T-cell (primary cell): ENCODE measurements at places on chromosomes 16 and 17. TPM values are rescaled to one million over a fixed set of nuclear protein-coding genes. Genes with fewer than 3 reads are reported as not detected.
A peak's percentile ranks its signal among the peaks of the same experiment; 100 is the strongest.

DNA sequence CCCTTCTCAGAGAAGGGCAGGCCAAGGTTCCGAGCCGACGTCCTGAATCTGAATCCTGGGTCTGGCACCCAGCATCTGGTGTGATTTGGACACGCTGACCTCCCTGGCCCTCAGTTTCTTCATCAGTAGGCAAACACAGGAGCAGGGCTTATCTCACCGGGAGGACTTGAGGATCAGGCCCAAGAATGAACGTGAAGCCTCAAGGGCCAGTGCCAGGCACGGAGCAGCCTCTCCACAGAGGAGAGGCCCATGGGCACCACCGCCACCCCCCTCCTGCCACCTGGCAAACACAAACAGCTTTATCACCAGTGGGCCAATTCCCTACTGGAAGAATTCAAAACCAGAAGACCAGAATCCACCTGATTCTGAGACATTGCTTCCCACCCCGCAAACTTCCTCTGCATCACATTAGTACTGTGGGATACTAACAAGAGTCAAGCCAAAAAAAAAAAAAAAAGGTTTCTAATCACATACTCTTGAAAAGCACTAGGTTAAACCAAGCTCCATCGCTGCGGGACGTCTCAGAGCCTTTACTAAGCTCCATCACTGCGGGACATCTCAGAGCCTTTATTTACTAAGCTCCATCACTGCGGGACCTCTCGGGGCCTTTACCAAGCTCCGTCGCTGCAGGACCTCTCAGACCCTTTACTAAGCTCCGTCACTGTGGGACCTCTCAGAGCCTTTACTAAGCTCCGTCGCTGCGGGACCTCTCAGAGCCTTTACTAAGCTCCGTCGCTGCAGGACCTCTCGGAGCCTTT, 68.0 kb upstream of the DOC2B start:
- no peaks in the 10 kb centered on the region for H3K4me1 ChIP-seq
- no peak overlapping the region for H3K27ac ChIP-seq
- peaks cover 4% of the 10 kb centered on the region for H3K27me3 ChIP-seq

GRCh38 chr17:33848433-33848832, 406.7 kb upstream of the CCL2 start:
- no peaks in the 10 kb centered on the region for H3K36me3 ChIP-seq
- H3K27me3 ChIP-seq = peaks cover 2% of the 10 kb centered on the region
- H3K27ac ChIP-seq = no peak overlapping the region
- no peak overlapping the region for H3K4me3 ChIP-seq
- DNase-seq = no peak

DNA sequence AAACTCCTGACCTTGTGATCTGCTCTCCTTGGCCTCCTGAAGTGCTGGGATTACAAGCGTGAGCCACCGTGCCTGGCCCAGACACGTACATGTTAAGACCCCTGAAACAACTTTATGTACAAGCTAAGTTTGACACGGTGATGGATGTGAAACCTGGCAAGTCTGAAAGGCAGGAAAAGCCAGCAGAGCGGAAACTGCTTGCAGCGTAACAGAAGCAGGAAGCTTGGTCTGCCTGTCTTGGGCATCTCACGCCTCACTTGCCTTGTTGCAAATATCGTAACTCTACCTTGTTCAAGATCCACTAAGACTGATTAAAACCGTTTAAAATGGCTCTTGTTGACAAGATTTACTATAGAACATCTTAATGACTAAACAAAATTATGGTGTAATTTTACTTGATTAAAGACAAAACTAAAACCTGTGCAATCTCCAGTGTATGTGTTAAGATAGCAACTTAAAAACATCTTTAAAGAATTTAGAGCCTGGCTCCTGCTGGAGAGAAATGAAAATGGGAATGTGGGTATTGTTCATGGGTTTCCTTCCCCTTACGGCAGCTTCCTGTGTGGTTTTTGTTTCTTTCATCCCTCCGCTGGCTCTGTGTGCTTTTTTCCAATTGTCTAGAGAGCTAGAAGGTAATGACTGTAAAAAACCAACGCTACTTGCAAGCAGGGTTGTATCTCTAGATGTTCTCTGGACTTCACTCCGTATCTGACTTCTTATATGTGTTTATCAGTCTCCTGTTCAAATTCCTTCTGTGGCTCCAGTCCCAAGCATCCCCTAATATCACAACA, 477.6 kb downstream of the XYLT1 start:
- no peak overlapping the region for H3K27ac ChIP-seq
- peak; percentile 23 for DNase-seq
- no peaks in the 10 kb centered on the region for H3K36me3 ChIP-seq
- peak overlapping the region; percentile 49 for H3K4me3 ChIP-seq
- no peaks in the 10 kb centered on the region for H3K27me3 ChIP-seq

The CA10 gene
- not detected for total RNA-seq
